ENCODE measurements at places on chromosomes 12 and 14. TPM values are rescaled to one million over a fixed set of nuclear protein-coding genes. Genes with fewer than 3 reads are reported as not detected.

AQP6 gene
- total RNA-seq, result not detected

TOX4 gene
- total RNA-seq, result 70.1 TPM

GRCh38 chr12:19841451-19841850, 402.2 kb downstream of the AEBP2 start:
- DNase-seq, result no peak

- no peak for DNase-seq
Observed at GRCh38 chr12:107145397-107145796, 52.0 kb upstream of the CRY1 start.

DNA sequence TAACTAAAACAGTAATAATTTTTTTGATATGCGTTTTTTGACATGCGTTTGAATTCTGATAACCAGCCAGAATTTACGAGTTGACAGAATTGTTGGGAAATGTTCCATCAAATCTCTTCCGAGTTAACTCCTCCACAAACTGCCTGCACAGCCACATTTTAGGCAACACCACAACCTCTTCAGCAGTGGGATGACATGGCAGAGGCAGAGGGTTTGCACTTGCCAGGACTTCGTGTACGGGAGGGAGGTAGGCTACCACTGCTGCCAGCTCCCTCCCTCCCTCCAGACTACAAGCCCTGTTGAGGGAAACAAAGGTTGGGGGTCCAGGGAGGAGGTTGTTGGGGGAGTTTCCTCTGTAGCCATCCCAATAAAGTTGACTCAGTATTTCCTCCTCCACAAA, 14.5 kb upstream of the ACTR6 start:
- no peak for DNase-seq

GRCh38 chr12:112252184-112252583, 126.8 kb downstream of the TRAFD1 start:
- DNase-seq, result no peak

- DNase-seq, result no peak
Observed at GRCh38 chr14:85873006-85873405, 343.1 kb downstream of the FLRT2 start.

ERP27 gene
- 4.7 TPM for total RNA-seq

- DNase-seq, result no peak
Observed at GRCh38 chr12:89574736-89575208, 48.9 kb upstream of the POC1B start.

SYT1 gene
- total RNA-seq, result not detected

EPYC gene
- not detected for total RNA-seq

DNA sequence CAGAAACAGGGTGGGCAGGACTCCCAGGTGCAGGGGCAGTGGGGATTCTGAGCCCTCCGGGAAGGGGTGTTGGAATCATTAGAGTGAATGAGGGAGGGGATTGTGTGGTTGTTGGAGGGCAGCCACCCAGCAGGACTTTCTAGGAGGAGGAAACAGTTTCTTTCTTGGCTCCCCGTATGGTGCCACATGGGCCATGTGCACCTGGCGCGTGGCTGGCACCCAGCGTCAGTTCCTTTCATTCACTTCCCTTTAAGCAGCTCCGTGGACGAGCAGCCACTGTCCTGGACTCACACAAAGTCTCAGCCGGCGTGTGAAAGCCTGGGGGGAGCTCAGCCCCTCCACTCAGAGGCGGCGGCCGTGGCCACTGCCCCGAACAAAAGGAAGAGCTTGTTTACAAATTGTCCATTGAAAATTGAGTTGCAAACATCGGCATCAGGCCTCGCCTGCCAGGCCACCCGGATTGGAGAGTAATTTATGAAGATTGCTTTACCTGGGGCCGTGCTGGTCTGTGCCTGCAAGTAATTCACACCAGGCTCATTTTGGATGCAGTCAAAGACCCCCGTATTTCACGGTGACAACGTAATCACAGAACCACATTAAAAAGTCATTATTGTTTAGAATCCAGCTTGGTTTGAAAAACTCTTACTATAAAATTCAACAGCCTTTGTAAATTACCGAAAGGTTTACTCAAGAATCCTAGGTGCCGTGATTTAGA, 101.7 kb upstream of the C14orf180 start:
- DNase-seq, result no peak

DNA sequence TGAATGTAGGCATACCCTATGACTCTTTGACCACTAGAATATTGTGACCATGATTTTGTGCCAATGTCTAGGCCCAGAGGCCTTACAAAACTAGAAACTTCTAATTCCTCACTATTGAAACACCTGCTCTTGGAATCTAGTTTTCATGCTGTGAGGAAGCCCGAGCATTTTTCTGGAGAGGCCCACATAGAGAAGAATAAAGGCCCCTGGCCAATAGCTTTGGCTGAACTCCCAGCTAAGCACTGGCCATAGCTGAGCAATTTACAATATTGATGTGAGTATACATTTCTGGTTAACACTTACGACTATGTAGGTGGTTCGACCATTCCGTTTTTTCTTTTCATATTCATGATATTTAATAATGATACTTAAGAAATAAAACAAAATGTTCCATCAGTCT, 190.3 kb downstream of the KCNH5 start:
- no peak for DNase-seq

DNA sequence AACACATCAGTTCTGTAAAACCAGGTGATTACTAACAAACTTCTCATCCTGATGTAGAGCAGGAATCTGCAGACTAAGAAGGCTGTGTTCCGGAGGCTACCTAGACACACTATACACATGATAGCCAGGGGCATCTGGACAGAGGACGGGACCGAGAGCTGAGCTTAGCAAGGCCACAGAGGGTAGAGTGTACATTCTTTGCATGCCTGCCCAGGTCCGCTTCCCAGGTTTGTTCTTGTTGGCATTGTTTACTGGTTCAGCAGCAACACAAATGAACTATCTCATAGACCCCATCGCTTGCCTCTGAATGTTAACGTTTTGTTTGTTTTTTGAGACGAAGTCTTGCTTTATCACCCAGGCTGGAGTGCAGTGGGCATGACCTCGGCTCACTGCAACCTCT, 17.7 kb upstream of the TEAD4 start:
- DNase-seq, result no peak

GRCh38 chr12:48013287-48013686, 9.0 kb upstream of the COL2A1 start:
- no peak for DNase-seq

ASIC1 gene
- 20.7 TPM for total RNA-seq

DNA sequence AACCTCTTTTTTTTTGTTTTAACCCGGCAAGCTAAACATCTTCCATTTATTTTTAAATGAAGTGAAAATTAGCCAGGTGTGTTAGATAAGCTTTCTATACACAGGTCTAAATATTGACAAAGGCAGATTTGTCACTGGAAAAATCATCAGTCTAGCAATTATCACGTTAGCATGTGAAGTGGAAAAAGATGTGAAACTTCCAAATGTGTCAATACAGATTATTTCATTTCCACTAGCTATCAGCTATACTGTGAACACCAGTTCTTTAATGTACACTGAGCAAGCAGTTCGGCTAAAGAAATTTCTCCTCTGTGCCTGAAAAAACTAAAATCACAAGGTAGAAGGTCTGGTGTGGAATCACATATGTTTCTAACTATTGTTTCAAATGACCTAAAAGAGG, 96.6 kb upstream of the G2E3 start:
- DNase-seq, result no peak

DNA sequence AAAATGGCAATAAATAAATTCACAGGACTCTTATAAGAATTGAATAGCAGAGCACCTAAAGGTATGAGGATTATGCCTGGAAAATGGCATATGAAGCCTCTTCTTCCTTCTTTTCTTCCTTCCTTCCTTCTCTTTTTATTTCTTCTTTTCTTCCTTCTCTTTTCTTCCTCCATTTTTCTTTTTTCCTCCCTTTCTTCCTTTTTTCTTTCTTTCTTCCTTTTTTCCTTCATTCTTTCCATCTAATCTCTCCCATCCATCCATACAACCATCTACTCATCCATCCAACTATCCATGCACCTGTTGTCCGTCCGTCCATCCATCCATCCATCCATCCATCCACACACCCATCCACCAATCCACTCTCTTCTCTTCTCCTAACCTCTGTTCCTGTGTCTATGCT, 173.8 kb downstream of the TBX5 start:
- no peak for DNase-seq

GRCh38 chr14:69554500-69554899, 20.2 kb downstream of the CCDC177 start:
- DNase-seq, result no peak

PTGER2 gene
- 54.1 TPM for total RNA-seq

GRCh38 chr12:26056335-26056734, 68.5 kb downstream of the BHLHE41 start:
- DNase-seq, result no peak

GRCh38 chr12:2323532-2324255, 270.9 kb downstream of the CACNA1C start:
- no peak for DNase-seq

STAC3 gene
- total RNA-seq, result 6.1 TPM

- DNase-seq, result no peak
Observed at GRCh38 chr14:57712102-57712501, 153.8 kb downstream of the SLC35F4 start.

- DNase-seq, result no peak
Observed at GRCh38 chr12:20604408-20605067, 90.6 kb upstream of the SLCO1C1 start.

Measured in activated T-helper 2 cell treated with anti-CD3 and anti-CD28 coated beads, Interferon-gamma antibody, Interleukin-2, Interleukin-4, amounts not matched to agents 10 μg/mL and 5 μg/mL and 100 μg/mL, durations not matched to agents 14 hours and 24 hours and 36 hours (primary cell).